ENCODE measurements at places on chromosomes 6 and 20. TPM values are rescaled to one million over a fixed set of nuclear protein-coding genes. Genes with fewer than 3 reads are reported as not detected.

DNA sequence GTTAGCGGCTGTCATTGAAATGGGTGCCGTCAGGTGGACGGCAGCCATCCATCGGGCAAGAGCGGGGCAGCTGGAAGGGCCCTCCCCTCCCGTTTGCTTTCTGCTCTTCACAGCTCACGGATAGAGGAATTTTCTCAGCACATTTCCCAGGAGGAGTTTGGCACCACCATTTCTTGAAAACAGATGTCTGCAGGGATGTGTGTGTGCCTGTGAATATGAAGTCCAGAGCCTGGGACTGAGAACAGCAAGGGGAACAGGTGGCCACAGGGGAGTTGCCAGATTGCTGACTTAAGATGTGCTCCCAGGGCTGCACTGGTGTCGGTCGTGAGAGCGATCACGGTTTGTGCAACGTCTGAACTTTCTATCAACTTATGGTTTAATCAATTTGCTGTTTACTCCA is 22.1 kb upstream of the ECI2 start:
- no peak for DNase-seq
- no peak overlapping the region for H3K4me3 ChIP-seq
- no peaks in the 10 kb centered on the region for H3K4me1 ChIP-seq

KCNK16 gene
- polyA plus RNA-seq = not detected

BNIP5 gene
- polyA plus RNA-seq = not detected

DNA sequence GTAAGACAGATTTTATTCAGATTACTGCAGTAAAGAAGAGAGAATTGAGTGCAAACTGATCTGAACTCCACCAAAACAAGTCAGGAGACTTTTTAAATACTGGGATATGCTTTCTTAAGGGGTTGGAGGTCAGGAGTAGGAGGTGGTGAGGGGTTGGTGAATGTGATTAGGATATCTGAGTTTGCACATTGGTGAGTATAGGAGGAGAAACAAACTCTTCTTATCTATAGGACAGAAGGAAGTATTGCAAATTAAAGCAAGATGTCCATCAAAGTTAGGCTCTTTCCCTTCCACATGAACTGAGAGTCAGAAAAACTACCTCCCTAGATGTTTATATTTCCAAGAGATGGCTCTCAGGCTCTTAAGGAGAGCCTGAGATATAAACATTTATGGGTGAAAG is 114.6 kb upstream of the HTR1E start:
- no peak overlapping the region for H3K4me3 ChIP-seq
- no peaks in the 10 kb centered on the region for H3K36me3 ChIP-seq
- no peaks in the 10 kb centered on the region for H3K4me1 ChIP-seq

DNA sequence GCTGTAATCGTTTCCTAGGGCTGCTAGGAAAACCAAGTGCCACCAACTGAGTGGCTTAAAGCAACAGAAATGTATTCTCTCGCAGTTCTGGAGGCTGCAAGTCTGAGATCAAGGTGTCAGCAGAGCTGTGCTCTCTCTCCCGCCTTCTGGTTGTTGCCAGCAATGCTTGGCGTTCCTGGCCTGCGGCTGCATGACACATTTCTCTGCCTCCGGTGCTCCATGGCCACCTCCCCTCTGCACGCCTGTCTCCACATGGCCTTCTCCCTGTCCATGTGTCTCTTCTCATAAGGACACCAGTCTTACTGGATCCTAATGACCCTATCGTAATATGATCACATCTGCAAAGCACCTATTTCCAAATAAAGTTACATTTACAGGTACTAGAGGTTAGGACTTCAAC is 91.7 kb upstream of the AKAP12 start:
- no peaks in the 10 kb centered on the region for H3K27me3 ChIP-seq
- H3K36me3 ChIP-seq = no peaks in the 10 kb centered on the region
- no peaks in the 10 kb centered on the region for H3K4me1 ChIP-seq
- H3K4me3 ChIP-seq = no peak overlapping the region
- H3K27ac ChIP-seq = no peak overlapping the region

DNA sequence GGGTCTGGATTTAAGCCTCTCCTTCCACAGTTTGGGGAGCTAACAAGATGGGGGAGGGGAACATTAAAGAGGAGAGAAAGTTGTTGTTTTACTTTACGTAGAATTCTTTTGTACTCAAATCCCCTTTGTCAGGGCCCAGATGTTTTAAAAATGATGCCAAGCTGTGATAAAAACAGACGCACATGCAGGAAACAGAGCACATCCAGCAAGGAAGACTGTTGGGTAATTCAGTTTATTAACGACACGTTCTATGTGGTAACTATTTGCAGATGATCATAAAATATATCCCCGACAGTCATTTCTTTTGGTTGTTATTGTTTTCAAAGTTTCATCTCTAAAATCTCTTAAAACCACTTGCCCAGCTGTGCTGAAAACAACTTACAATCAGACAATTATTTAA is 307.0 kb upstream of the PRDM1 start:
- H3K4me3 ChIP-seq = no peak overlapping the region
- H3K36me3 ChIP-seq = no peaks in the 10 kb centered on the region
- no peak overlapping the region for H3K27ac ChIP-seq
- DNase-seq = no peak

DNA sequence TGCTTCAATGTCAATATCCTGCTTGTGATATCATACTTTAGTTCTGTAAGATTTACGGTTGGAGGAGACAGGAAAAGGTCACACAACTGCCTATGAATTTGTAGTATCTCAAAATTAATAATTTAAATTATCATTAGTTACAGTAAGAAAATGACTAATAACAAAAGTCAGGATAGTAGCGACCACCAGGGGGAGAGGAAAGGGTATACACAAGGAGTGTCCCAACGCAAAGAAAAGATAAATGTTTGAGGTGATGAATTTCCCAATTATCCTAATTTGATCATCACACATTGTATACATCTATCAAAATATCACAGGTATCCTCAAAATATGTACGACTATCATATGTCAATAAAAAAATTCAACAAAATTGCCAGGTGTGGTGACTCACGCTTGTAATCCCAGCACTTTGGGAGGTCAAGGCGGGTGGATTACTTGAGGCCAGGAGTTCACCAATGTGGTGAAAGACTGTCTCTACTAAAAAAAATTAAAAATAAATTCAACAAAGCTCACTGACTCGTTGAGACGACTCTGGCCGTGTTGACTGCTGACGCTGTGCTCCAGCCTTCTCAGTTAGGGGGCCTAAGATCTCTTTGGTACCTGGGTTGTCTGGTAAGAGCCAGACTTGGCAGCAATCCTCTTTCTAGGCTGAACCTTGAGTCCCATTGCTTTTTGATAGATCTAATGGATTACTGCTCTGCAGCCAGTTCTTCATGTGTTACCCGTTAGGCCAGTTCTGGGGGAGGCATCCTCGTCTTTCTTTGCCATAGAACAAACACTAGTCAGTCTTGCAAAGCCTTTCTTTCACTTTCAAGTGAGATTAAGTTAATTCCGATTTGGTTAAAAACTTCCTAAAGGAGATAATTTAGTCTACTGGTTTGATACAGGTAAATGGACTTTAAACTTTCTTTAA is 9.0 kb upstream of the OVOL2 start:
- DNase-seq = no peak
- no peak overlapping the region for H3K27ac ChIP-seq
- no peaks in the 10 kb centered on the region for H3K4me1 ChIP-seq

GRCh38 chr6:118789419-118789818 is 104.5 kb upstream of the ASF1A start:
- no peaks in the 10 kb centered on the region for H3K36me3 ChIP-seq
- H3K4me3 ChIP-seq = no peak overlapping the region
- no peak overlapping the region for H3K27ac ChIP-seq
- H3K4me1 ChIP-seq = peaks cover 22% of the 10 kb centered on the region

GPSM3 gene
- 393 TPM for polyA plus RNA-seq

- H3K4me3 ChIP-seq = no peak overlapping the region
- H3K27ac ChIP-seq = no peak overlapping the region
- H3K36me3 ChIP-seq = no peaks in the 10 kb centered on the region
- no peak for DNase-seq
Observed at GRCh38 chr6:169618526-169619490, 83.0 kb downstream of the WDR27 start.

- no peak overlapping the region for H3K27ac ChIP-seq
- no peaks in the 10 kb centered on the region for H3K4me1 ChIP-seq
- no peak overlapping the region for H3K4me3 ChIP-seq
- DNase-seq = no peak
- peaks cover 90% of the 10 kb centered on the region for H3K36me3 ChIP-seq
- no peaks in the 10 kb centered on the region for H3K27me3 ChIP-seq
Observed at GRCh38 chr6:170545405-170545804, 7.7 kb downstream of the PSMB1 start.

SIRPA gene
- polyA plus RNA-seq = 126 TPM

DNA sequence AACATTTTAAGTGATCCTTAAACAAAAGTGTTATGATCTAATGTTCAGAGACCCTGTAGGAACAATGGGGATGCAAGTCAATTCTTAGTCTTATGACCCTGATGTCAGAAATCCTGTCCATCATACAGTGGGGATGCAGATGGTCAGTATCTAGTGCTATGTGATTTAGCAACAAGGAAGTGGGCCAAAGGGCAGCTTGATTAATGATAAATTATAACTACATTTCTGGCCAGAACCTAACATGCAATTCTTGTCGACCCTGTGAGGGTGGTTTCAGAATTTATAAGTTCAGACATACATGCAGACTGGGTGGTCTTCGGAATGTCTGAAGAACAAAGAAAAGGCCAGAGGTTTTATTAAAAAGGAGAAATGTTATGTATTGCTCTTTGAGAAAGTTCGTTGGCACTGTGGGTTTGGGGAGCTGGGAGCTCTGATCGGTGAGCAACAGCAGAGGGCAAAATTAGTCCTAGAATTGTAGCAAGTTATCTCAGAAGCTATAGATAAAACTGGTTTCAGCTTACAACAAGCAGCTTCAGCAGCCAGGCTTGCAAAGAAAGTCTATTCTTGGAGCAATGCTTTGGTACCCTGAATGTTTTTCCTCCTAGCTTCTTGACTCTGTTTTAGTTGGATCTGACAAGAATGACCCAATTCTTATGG is 50.8 kb downstream of the RPF2 start:
- no peak overlapping the region for H3K4me3 ChIP-seq
- no peaks in the 10 kb centered on the region for H3K27me3 ChIP-seq
- DNase-seq = no peak
- no peaks in the 10 kb centered on the region for H3K4me1 ChIP-seq

DNA sequence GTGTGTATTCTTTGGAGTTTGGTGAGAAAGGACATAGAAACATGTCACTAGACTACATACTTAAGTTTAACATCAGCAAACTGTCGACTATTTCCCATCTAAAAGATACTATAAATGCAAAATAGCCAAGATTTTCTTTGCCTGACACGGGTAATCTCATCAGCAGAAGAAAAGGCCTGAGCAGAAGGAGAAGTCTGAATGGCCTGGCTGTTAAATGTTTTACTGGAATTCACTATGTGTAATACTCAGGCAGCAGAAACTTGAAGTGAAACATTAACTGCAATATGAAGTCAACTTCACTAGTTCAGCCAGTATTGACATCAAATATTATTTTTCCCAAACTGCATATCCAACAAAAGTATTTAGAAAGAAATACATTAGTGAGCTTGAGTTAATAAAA is 6.4 kb upstream of the DSE start:
- peak overlapping the region; percentile 81 for H3K27ac ChIP-seq
- H3K27me3 ChIP-seq = no peaks in the 10 kb centered on the region
- peak overlapping the region; percentile 69 for H3K4me3 ChIP-seq
- peaks cover 47% of the 10 kb centered on the region for H3K4me1 ChIP-seq

GGTLC1 gene
- not detected for polyA plus RNA-seq

SASH1 gene
- polyA plus RNA-seq = 0.90 TPM

TNXB gene
- not detected for polyA plus RNA-seq

DNA sequence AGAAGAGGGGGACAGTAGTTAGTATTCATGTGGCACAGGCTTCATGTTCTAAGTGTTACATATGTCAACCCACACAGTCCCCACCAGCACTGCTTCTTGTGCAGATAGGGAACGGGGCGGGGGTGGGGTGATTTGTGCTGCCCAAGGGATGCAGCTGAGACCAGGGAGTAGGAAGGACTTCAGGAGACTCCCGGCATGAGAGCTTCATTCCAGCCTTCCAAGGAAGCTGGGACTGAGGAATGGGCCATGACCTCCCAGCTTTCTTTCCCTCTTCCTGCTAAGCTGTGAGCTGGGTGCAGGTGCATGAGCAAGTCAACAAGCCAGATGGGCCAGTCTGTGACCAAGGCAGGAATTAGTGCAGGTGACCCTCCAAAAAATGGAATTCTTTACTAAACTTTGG is 9.2 kb downstream of the BEND3 start:
- peaks cover 30% of the 10 kb centered on the region for H3K4me1 ChIP-seq
- H3K27ac ChIP-seq = no peak overlapping the region
- DNase-seq = no peak
- no peaks in the 10 kb centered on the region for H3K27me3 ChIP-seq
- H3K36me3 ChIP-seq = no peaks in the 10 kb centered on the region

GRCh38 chr6:61887423-61887822 is 398.6 kb downstream of the KHDRBS2 start:
- H3K36me3 ChIP-seq = no peaks in the 10 kb centered on the region
- H3K4me1 ChIP-seq = no peaks in the 10 kb centered on the region
- no peak overlapping the region for H3K27ac ChIP-seq
- H3K27me3 ChIP-seq = no peaks in the 10 kb centered on the region

DNA sequence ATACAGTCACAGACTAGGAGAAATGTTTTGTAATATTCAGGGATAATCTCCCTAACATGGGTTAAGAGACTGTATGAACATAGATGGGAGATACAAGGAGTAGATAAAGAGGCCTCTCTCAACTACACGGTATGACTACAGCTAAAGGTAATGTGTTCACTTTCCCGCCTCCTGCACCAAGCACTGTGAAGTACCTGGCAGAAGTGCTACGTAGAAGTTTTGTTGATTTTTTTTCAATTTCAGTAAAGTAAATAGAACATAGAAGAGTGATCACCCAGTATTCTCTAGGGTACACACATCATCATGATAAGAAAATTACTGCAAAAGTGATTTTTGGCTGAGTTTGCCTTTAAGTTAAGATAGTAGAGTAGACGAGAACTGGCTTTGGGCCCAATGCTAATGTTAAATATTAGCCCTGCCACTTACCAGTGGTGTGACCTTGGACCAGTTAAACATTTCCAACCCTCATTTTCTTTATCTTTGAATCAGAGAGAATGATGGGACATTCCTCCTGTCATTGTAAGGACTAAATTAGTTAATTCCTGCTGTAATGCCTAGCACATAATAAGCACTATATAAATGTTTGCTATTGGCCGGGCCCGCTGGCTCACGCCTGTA is 183.6 kb downstream of the COL9A1 start:
- no peak overlapping the region for H3K4me3 ChIP-seq
- H3K27me3 ChIP-seq = no peaks in the 10 kb centered on the region
- no peak overlapping the region for H3K27ac ChIP-seq
- H3K36me3 ChIP-seq = no peaks in the 10 kb centered on the region
- DNase-seq = no peak

DNA sequence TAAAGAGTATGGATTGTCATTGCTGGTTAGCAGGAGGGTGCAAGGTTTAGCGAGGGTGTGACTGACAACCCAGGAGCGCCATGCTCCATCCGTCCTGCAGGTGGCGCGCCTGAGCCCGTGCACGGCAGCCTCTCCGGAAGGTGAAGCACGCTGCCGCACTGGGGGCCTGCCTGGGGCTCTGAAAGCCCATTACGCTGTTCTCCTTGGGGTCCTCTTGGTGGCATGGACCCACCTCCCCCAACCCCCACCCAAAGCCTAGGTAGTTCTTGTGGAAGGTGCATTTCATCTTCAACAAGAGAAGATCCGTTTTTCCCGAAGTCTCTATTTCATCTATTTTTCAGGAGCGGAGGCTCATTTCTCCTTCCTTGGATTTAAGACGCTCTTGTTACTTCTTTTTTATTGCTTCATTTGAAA is 197.4 kb upstream of the KCNG1 start:
- no peak overlapping the region for H3K4me3 ChIP-seq
- no peaks in the 10 kb centered on the region for H3K4me1 ChIP-seq
- H3K27me3 ChIP-seq = peaks cover 25% of the 10 kb centered on the region
- H3K36me3 ChIP-seq = no peaks in the 10 kb centered on the region
- no peak overlapping the region for H3K27ac ChIP-seq

OTOR gene
- polyA plus RNA-seq = not detected

AIF1 gene
- polyA plus RNA-seq = 2,310 TPM

TPBG gene
- 0.52 TPM for polyA plus RNA-seq
